ENCODE measurements at places on chromosomes 11 and 22.
A peak's percentile ranks its signal among the peaks of the same experiment; 100 is the strongest.

GRCh38 chr11:66081505-66081904 is 11.4 kb downstream of the PACS1 start:
- DNase-seq = peak; percentile 71

DNA sequence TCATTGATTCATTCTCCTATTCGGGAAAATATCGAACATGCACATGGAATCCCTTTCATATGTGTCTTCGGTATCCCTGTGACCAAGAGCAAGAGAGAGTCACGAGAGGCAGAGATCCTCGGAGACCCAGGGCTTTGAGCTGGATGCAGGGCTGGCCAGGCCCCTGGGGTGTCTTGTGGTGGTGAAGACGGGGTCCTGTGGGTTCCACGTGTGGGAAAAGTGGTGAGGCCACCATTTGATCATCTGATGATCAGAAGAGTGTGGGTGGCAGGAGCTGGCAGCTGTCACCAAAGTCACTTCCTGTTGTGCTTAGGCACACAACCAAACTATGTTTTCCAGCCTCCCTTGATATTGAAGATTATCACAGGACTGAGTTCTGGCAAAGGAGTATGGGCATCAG is 94.0 kb downstream of the BRD1 start:
- DNase-seq = no peak

GRCh38 chr22:37089434-37089833 is 20.1 kb downstream of the TMPRSS6 start:
- DNase-seq = no peak

DNA sequence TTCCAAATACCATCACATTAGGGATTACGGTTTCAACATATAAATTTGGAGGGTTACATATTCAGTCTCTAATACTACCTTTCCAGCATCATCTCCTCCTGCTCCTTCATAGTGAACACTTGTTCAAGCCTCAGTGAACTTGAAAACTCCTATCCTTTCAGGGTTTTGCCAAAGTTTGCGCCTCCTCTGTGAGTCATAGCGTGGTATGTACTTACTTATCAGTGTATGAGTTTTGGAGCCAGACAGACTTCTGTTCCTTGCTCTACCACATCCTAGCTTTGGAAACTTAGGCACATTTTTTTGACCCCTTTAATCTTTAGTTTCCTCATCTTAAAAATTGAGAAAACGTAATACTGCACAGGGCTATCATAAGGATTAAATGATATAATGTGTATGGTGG is 160.1 kb upstream of the ZC3H12C start:
- DNase-seq = no peak

- no peak for DNase-seq
These were observed 16.2 kb upstream of the RAC2 start for GRCh38 chr22:37260155-37260795.
